ENCODE measurements at places on chromosomes 7 and 10. TPM values are rescaled to one million over a fixed set of nuclear protein-coding genes. Genes with fewer than 3 reads are reported as not detected.

GRCh38 chr10:102627736-102628293 is 16.5 kb upstream of the TRIM8 start:
- H3K36me3 ChIP-seq: 0 out of 3 replicates have a peak, but pooled peaks cover 3% of the 10 kb centered on the region
- H3K4me3 ChIP-seq: no peak overlapping the region
- H3K27me3 ChIP-seq: no peaks in the 10 kb centered on the region
- H3K4me1 ChIP-seq: peaks cover 12% of the 10 kb centered on the region
- DNase-seq: no peak
- no peak overlapping the region for H3K27ac ChIP-seq

DNA sequence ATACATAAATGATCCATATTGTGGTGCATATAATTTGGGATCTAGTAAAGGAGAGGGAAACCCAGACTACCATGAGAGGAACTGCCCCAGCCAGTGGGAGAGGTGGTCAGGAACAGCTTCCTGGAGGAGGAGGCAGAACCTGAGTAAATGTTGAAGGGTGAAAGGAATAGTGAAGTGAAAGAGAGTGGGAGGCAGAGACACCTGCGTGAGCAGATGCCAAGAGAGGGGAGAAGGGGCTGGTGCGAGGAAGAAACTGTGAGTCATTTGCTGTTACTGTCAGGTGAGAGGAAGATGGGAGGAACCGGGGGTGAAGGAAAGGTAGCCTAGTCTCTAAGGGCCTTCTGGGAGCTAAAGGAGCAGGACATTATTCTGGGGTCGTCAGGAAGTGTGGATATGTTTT is 294.8 kb downstream of the GRID1 start:
- no peaks in the 10 kb centered on the region for H3K4me1 ChIP-seq
- peaks cover 44% of the 10 kb centered on the region for H3K27me3 ChIP-seq
- H3K36me3 ChIP-seq: no peaks in the 10 kb centered on the region
- no peak overlapping the region for H3K4me3 ChIP-seq

DNA sequence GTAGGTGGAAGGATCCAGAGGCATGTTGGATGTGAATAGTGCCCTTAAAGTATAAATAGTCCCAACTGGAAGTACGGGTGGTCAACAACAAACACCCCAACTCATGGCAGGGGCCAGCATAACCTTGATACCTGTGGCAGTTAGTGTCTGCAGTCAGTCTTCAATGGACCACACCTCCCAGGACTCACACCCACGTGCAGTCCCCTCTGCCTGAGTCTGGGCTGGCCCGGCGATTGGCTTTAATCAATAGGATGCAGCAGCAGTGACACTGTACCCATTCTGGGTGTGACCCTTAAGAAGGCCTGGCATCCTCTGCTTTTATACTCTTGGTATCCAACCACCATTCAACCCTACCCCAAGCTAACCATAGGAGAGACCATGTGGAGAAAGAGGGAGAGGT is 18.6 kb downstream of the DRGX start:
- H3K36me3 ChIP-seq: no peaks in the 10 kb centered on the region
- peaks cover 56% of the 10 kb centered on the region for H3K27me3 ChIP-seq
- H3K4me3 ChIP-seq: no peak overlapping the region
- H3K27ac ChIP-seq: no peak overlapping the region
- no peaks in the 10 kb centered on the region for H3K4me1 ChIP-seq
- no peak for DNase-seq

DNA sequence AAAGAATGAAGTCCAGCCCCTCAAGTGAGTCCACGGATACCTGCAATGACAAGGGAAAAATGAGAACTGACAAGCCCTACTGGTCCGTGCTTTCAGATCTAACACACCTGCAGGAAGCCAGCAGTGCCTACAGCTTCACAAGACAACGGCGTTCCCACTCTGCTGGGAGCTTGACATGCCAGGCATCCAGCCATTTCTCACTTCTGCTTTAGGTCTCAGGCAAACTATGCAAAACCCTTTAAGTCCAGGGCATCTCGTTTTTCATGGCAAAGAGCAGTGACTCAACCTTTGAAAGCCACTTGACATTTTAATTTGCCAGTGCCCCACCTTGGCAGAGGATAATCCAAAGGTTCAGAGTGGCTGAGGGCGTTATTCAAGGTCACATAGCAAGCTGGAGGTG is 49.1 kb upstream of the GPAM start:
- no peaks in the 10 kb centered on the region for H3K36me3 ChIP-seq
- no peak overlapping the region for H3K27ac ChIP-seq
- DNase-seq: no peak
- no peaks in the 10 kb centered on the region for H3K4me1 ChIP-seq

DNA sequence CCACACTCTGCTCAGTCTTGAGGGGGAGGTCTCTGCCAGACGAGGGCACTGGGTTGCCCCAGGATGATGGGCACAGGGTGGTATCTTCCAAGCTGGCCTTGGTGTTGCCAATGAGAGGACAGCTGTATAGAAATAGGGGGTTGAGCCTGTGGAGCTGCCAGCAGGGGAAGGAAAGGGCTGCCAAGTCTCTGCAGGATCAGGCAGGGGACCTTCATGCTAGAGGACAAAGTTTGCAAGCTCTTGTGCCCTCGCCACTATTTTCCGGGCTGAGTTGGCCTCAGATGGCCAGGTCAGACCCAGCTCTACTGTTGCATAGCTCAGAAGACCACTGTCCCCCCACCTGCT is 68.7 kb downstream of the ARHGAP22 start:
- no peak overlapping the region for H3K27ac ChIP-seq
- peaks cover 18% of the 10 kb centered on the region for H3K27me3 ChIP-seq
- H3K4me1 ChIP-seq: peaks cover 4% of the 10 kb centered on the region
- H3K4me3 ChIP-seq: no peak overlapping the region

DNA sequence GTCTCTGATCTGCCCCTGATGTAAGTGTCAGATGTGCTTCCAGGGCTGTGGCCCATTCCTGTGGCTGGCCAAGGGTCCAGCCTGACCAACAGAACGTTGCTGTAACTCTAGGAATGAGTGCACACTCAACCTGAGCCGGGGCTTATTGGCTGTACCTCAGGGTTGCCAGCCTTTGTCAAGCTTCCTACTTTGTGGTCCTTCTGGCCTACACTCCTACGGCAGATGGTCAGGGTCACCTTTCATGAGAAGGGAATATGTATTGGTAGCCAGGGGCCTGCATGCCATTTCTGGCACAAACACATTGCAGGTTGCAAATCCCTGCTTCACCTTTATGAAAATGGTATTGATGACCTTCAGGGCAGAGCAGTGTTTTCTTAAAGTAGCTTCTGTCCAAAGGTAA is 64.5 kb downstream of the MTURN start:
- no peak overlapping the region for H3K4me3 ChIP-seq
- no peak for DNase-seq
- no peak overlapping the region for H3K27ac ChIP-seq
- H3K36me3 ChIP-seq: no peaks in the 10 kb centered on the region
- peaks cover 7% of the 10 kb centered on the region for H3K27me3 ChIP-seq
- no peaks in the 10 kb centered on the region for H3K4me1 ChIP-seq

DNA sequence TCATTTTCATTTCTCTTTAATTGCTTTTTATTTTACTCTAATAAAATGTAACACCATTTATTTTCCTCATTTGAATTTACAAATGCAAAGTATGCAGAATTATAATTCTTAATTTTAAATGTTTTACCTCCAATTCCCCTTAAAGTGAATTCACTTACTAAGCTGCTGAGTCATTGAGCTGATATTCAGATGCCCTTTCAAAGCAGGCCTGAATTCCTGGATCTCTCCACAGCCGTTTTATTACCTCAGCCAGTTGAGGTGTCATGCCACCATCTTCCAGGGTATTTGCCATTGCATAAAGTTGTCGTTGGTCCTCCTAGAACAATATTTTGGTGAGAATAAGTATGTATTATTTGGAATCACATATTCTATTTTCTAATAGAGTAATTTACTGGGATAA is 33.2 kb downstream of the GNAT3 start:
- DNase-seq: no peak
- H3K27me3 ChIP-seq: no peaks in the 10 kb centered on the region
- no peaks in the 10 kb centered on the region for H3K4me1 ChIP-seq
- H3K36me3 ChIP-seq: no peaks in the 10 kb centered on the region
- H3K27ac ChIP-seq: no peak overlapping the region

GRCh38 chr7:6530626-6531491 is 20.4 kb downstream of the GRID2IP start:
- no peaks in the 10 kb centered on the region for H3K36me3 ChIP-seq
- peak overlapping the region; percentile 18 for H3K4me3 ChIP-seq
- peaks cover 23% of the 10 kb centered on the region for H3K4me1 ChIP-seq
- DNase-seq: peak; percentile 85
- no peak overlapping the region for H3K27ac ChIP-seq
- peaks cover 75% of the 10 kb centered on the region for H3K27me3 ChIP-seq

GRCh38 chr7:108054537-108054936 is 51.6 kb upstream of the LAMB1 start:
- DNase-seq: no peak
- H3K27ac ChIP-seq: no peak overlapping the region
- no peaks in the 10 kb centered on the region for H3K27me3 ChIP-seq

GRCh38 chr10:88389456-88389855 is 193.7 kb downstream of the RNLS start:
- no peaks in the 10 kb centered on the region for H3K36me3 ChIP-seq
- H3K4me1 ChIP-seq: no peaks in the 10 kb centered on the region
- H3K27ac ChIP-seq: no peak overlapping the region
- H3K4me3 ChIP-seq: no peak overlapping the region
- no peaks in the 10 kb centered on the region for H3K27me3 ChIP-seq

- no peak overlapping the region for H3K4me3 ChIP-seq
- no peaks in the 10 kb centered on the region for H3K36me3 ChIP-seq
- no peaks in the 10 kb centered on the region for H3K27me3 ChIP-seq
- DNase-seq: no peak
- H3K27ac ChIP-seq: no peak overlapping the region
- no peaks in the 10 kb centered on the region for H3K4me1 ChIP-seq
Measured at GRCh38 chr7:70372768-70373515, 759.0 kb upstream of the GALNT17 start.

- H3K4me3 ChIP-seq: no peak overlapping the region
- H3K36me3 ChIP-seq: no peaks in the 10 kb centered on the region
- DNase-seq: no peak
- peaks cover 2% of the 10 kb centered on the region for H3K4me1 ChIP-seq
- H3K27me3 ChIP-seq: peaks cover 2% of the 10 kb centered on the region
- no peak overlapping the region for H3K27ac ChIP-seq
Measured at GRCh38 chr10:13146379-13146778, 15.0 kb upstream of the MCM10 start.

GRCh38 chr7:129110258-129110981 is 34.1 kb upstream of the TSPAN33 start:
- no peak overlapping the region for H3K4me3 ChIP-seq
- peak; percentile 41 for DNase-seq
- H3K4me1 ChIP-seq: peaks cover 11% of the 10 kb centered on the region

DNA sequence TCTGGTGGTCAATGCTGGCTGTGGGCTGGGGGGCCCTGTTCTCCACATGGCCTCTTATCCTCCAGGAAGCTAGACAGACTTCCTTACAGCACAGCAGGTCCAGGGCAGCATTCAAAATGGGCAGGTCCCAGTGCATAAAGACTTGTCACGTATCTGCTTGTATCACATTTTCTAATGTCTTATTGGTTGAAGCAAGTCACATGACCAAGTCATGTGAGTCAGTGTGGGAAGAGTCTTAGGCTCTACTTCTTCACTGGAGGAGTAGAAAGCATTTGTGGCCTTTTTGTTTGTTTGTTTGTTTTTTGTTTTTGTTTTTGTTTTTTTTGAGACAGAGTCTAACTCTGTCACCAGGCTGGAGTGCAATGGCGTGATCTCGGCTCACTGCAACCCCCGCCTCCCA is 104.7 kb downstream of the COL13A1 start:
- DNase-seq: peak; percentile 24
- H3K36me3 ChIP-seq: no peaks in the 10 kb centered on the region
- H3K4me3 ChIP-seq: no peak overlapping the region
- peaks cover 6% of the 10 kb centered on the region for H3K27me3 ChIP-seq

DNA sequence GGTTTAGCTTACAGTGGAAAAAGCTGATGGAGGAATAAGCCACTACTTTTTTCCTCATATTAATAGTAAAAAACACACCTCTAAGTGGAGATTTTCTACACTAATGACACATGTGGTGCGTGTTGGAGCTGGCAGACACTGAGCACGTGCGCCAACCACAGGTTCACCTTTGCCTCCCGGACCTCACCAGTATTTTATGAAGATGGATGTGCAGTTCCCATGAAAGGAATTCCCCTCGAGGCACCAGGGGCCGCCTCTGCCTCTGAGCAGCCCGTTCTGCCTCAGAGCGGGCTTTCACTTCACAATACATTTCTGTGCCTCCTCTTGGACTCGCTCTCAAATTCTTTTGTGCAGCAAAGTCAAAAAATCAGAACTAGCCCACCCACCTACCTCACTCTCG is 477.5 kb upstream of the ADARB2 start:
- H3K27ac ChIP-seq: no peak overlapping the region
- H3K36me3 ChIP-seq: no peaks in the 10 kb centered on the region
- no peaks in the 10 kb centered on the region for H3K27me3 ChIP-seq
- DNase-seq: no peak

DNA sequence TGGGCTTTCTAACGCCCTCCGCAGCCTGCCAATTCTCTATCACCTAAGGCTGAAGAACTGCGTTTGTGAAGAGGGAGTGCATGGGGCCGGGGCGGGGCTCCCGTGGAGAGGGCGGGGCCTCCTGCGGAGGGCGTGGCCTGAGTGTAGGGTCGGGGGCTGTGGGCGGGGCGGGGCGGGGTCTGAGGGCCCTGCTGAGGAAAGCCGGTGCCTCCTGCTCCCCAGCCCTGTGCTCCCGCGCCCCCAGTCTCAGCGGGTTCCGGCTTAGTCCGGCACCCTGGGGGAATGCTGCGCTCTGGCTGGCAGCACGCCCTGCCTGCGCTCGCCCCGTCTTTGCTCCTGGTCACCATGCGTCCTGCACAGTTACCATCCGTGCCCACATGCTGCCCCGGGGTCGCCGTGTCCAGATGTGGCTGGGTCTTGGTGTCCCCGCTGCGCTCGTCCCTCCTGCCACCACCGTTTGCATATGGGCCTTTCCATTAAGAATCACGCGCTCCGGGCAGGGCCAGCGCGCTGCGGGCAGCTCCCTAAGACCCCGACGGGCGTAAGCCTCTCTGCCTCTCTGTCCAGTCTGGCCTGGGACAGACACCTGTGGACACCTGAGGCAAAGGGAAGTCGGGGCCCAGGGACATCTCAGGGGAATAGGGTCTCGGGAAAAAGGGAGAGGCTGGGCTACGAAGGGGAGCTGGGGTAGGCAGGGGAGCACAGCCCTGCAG is 144.0 kb upstream of the RET start:
- H3K4me3 ChIP-seq: no peak overlapping the region
- H3K36me3 ChIP-seq: no peaks in the 10 kb centered on the region
- DNase-seq: peak; percentile 78
- H3K27me3 ChIP-seq: peaks cover 50% of the 10 kb centered on the region
- peaks cover 14% of the 10 kb centered on the region for H3K4me1 ChIP-seq

Gene FZD8
- total RNA-seq: 1.2 TPM

Gene ADAM22
- 0.40 TPM for total RNA-seq

Gene DNAJC12
- 37.0 TPM for total RNA-seq

Gene CRHR2
- total RNA-seq: not detected

Gene SND1
- total RNA-seq: 307 TPM

Gene PPP1R17
- not detected for total RNA-seq

Gene CRPPA
- total RNA-seq: 9.1 TPM

Gene PRKAR1B
- 30.5 TPM for total RNA-seq

Data from K562 (cell line).